ENCODE measurements at places on chromosomes 12 and 14. TPM values are rescaled to one million over a fixed set of nuclear protein-coding genes. Genes with fewer than 3 reads are reported as not detected.

TMEM132C gene
- polyA plus RNA-seq: 3.7 TPM

TMEM119 gene
- 3.1 TPM for polyA plus RNA-seq

FOXM1 gene
- polyA plus RNA-seq: 1.0 TPM

ABCD2 gene
- 0.91 TPM for polyA plus RNA-seq

SDR9C7 gene
- not detected for polyA plus RNA-seq

DNA sequence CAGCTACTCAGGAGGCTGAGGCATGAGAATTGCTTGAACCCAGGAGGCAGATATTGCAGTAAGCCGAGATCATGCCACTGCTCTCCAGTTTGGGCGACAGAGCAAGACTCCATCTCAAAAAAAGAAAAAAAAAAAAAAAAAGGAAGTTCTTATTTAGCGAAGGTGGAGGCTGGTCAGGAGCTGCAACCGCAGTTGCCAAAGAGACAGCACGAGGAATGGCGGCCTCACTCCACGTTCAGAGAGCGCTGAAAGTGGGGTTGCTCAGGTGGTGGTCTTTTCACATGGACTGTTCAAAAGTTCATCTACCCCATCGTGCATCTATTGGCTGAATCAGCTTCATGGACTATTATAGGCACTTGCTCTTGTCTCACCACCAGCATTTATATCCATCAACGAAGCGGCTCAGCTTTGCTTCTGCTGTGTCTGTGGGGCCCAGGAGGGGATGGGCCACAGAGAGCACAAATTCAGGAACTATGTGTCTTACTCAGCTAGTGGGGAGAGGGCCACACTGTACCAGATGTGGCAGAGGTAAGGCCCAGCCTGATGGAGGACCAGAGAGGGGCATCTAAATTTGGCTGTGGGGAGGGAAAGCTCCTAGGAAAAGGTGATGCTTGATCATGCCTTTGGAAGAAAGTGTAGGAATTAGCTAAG lies 27.3 kb downstream of the SLC25A47 start:
- H3K27ac ChIP-seq: no peak overlapping the region
- H3K4me1 ChIP-seq: no peaks in the 10 kb centered on the region
- DNase-seq: peak; percentile 44
- peaks cover 62% of the 10 kb centered on the region for H3K36me3 ChIP-seq
- H3K4me3 ChIP-seq: no peak overlapping the region
- no peaks in the 10 kb centered on the region for H3K27me3 ChIP-seq

DNA sequence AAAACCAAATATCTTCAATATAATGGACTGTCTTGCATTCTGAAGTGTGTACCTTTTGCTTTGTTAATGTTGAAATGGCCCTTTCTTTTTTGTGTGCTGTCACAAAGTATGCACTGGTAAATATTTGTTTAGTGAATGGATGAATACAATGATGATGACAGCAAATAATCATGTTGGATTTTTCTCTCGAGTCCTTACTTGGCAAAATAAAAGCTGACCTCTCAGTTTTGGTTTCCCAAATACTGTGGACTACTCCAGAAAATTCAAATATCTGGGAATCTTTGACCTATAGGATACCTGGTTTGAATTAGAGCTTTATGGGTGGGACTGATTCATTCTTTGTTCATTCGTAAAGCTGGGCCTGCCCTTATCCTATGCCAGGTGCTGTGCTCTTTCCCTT lies 5.5 kb downstream of the UBE3B start:
- H3K36me3 ChIP-seq: peaks cover 47% of the 10 kb centered on the region
- H3K4me3 ChIP-seq: no peak overlapping the region
- H3K4me1 ChIP-seq: peaks cover 15% of the 10 kb centered on the region
- H3K27ac ChIP-seq: no peak overlapping the region

DNA sequence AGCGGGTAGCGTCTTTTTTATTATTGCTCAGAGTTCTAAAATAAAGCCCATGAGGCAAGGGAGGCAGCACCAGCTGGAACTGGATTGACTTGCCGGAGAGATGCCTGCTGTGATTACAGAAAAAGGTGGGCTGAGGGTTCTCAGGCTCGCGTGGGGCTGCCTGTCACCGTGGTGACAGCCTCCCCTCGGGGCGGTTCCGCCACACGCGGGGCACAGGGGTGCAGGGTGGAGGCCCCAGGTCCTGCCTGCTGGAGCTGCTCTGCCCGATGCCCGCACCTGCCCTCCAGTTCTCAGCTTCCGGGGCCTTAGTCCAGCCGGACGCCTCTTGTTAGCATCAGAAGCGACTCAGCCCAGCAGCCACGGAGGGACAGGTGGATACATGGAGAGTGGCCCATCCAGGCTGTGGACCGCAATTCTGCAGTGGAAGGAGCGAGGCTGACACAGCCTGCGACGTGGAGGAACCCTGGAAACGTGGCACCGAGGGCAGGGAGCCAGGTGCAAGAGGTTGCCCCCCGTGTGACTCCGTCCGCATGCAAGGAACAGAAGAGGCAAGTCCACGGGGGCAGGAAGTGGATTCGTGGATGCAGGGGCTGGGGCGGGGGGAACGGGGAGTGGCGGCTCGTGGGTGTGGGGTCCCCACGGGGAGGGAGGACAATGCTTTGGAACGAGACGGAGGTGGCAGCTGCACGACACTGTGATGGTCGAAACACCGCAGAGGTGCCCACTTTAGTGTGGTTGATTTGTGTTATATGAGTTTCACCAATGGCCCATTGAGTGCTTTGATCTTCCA lies 79.5 kb downstream of the GALNT9 start:
- no peaks in the 10 kb centered on the region for H3K27me3 ChIP-seq
- no peaks in the 10 kb centered on the region for H3K4me1 ChIP-seq
- no peak overlapping the region for H3K27ac ChIP-seq
- no peaks in the 10 kb centered on the region for H3K36me3 ChIP-seq

GRCh38 chr12:87136330-87136976 lies 880.3 kb upstream of the MGAT4C start:
- DNase-seq: no peak
- no peak overlapping the region for H3K27ac ChIP-seq
- H3K4me1 ChIP-seq: no peaks in the 10 kb centered on the region
- no peaks in the 10 kb centered on the region for H3K36me3 ChIP-seq
- no peaks in the 10 kb centered on the region for H3K27me3 ChIP-seq

DNA sequence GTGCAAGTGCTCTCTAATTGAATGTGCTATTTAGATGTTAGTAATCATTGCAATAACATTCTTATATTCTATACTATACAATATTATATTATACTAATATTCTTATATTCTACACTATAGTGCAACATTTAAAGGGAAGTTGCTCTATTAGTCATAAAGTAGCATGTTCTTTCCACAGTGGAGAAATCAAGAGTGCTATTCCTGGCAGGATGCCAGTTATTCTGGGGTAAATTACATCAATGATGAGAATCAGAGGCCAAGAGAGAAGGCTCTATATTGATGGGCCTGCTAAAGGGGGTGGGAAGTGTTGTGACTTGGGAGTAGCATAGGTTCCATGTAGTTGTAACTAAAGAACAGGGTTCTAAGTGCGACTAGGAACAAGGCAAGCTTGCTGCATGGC lies 121.5 kb downstream of the SLC15A5 start:
- no peak overlapping the region for H3K4me3 ChIP-seq
- H3K4me1 ChIP-seq: no peaks in the 10 kb centered on the region
- DNase-seq: no peak
- no peaks in the 10 kb centered on the region for H3K36me3 ChIP-seq

DNA sequence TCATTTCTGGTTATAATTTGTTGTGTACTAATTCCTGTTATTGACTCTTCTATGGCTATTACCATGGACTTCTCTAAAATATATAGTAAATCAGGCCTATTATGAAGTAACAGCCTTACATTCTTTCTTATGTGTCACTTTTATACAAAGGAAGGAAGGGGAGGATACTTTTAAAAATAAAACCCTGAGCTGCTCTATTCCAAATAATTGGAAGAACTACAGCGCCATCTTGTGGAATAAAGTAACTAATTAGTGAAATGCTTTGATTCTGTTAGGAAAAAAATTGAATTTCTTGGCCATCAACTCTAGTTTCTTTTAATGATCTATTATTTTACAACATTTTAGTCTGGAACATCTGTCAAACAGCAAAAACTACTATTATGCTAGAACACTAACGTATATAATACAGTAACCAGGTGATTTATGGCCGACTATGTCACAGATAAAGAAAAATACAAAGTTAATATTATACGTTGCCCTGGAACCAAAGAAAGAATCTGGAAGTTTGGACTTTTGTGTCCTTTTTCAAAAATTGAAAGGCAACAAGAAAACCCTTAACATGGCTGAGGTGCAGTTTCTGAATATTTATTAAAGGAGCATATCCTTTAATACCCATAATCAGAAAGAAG lies 55.0 kb upstream of the NELL2 start:
- no peak overlapping the region for H3K4me3 ChIP-seq
- DNase-seq: no peak
- H3K27ac ChIP-seq: no peak overlapping the region
- no peaks in the 10 kb centered on the region for H3K27me3 ChIP-seq
- H3K4me1 ChIP-seq: no peaks in the 10 kb centered on the region

GRCh38 chr12:122368361-122369073 lies 54.0 kb downstream of the CLIP1 start:
- peaks cover 26% of the 10 kb centered on the region for H3K4me1 ChIP-seq
- no peak for DNase-seq
- H3K36me3 ChIP-seq: no peaks in the 10 kb centered on the region
- H3K27ac ChIP-seq: peak overlapping the region; percentile 62
- no peaks in the 10 kb centered on the region for H3K27me3 ChIP-seq

- peaks cover 6% of the 10 kb centered on the region for H3K4me1 ChIP-seq
- no peak overlapping the region for H3K4me3 ChIP-seq
- H3K27ac ChIP-seq: no peak overlapping the region
- no peaks in the 10 kb centered on the region for H3K36me3 ChIP-seq
Measured at GRCh38 chr14:52332269-52332668, 18.2 kb downstream of the PTGER2 start.

- H3K27ac ChIP-seq: no peak overlapping the region
- H3K27me3 ChIP-seq: no peaks in the 10 kb centered on the region
- H3K4me3 ChIP-seq: no peak overlapping the region
- no peaks in the 10 kb centered on the region for H3K36me3 ChIP-seq
Measured at GRCh38 chr12:7966563-7966962, 30.6 kb upstream of the SLC2A3 start.

DNA sequence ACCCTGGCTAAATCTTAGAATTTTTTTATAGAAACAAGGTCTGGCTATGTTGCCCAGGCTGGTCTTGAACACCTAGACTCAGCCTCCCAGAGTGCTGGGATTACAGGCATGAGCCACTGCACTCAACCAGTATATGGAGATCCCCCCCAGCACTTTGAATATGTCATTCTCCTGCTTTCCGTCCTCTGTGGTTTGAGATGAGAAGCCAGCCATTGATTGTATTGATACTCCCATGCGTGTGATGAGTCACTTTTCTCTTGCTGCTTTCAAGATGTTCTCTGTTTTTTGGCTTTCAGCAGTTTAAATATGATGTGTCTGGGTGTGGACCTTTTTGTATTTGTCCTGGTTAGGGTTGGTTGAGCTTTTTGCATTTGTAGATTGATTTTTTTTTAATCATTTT lies 75.2 kb upstream of the DNM1L start:
- H3K36me3 ChIP-seq: peaks cover 24% of the 10 kb centered on the region
- H3K27me3 ChIP-seq: no peaks in the 10 kb centered on the region
- no peak for DNase-seq
- H3K4me1 ChIP-seq: no peaks in the 10 kb centered on the region
- no peak overlapping the region for H3K4me3 ChIP-seq
- no peak overlapping the region for H3K27ac ChIP-seq

DNA sequence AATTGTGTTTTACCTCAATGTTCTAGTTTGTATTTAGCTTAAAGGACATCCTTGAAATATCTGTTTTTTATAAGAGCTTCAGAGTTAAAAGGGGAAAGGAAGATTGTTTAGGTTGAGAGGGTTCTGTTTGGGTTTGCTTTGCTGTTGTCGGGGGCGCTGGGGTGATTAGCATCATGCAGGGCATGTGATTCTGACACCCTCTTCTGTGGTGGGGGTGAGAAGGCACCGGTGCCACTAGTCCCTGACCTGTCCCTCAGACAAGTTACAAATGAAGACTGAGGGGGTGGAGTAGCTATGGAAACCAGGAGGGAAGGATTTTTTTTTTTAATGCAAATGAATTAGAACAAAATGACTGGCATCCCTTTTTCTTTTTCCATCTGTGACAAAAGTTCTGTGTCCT lies 291.3 kb downstream of the RPAP3 start:
- H3K4me3 ChIP-seq: no peak overlapping the region
- no peaks in the 10 kb centered on the region for H3K27me3 ChIP-seq
- H3K27ac ChIP-seq: no peak overlapping the region
- DNase-seq: no peak

DNA sequence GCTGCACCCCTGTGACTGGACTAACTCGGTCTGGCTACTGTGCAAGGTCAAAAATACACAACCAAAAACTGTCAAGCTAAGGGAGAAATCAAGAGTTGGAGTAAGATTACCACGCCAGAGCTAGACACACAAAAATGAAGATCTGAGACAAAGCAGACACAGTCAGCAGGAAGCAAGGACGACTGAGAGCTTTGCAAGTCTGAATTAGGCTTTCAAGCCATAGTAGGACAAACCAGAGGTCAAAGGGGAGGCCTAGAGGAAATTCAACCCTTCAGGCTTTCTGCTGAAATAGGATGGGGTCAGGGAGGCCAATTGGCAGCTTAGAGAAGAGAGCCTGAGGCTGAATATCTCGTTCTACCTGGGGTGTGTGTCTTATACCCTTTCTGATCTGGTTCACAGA lies 117.3 kb downstream of the LLPH start:
- no peak overlapping the region for H3K4me3 ChIP-seq
- no peak overlapping the region for H3K27ac ChIP-seq
- H3K4me1 ChIP-seq: no peaks in the 10 kb centered on the region
- H3K27me3 ChIP-seq: no peaks in the 10 kb centered on the region

Measured in adrenal gland (tissue), 19 donors.